ENCODE measurements at places on chromosomes 1 and 21.

- no peak for DNase-seq
Measured at GRCh38 chr1:41240781-41241353, 1.2 kb downstream of the SCMH1 start.

GRCh38 chr1:33424205-33424604, 6.7 kb downstream of the PHC2 start:
- DNase-seq, result no peak

GRCh38 chr1:5740865-5741860, 251.1 kb downstream of the NPHP4 start:
- no peak for DNase-seq

DNA sequence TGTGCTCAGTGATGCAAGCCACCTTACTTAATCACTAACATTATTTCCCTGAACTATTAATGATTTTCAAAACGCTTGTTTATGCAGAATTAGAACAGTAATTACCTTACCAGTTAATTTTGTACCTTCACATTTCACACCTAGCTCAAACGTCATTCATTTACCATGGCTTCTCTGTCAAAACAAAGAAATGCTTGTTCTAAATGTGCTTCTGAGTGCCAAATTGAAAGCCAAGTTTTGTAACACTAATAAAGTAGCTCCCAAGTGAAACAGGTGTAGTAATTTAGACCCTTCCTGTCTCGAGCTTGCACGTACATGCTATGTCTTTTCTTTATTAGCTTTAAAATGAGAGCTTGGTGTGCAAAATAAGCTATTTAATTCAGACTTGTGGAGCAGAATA, 533.7 kb upstream of the PKN2 start:
- DNase-seq, result no peak

DNA sequence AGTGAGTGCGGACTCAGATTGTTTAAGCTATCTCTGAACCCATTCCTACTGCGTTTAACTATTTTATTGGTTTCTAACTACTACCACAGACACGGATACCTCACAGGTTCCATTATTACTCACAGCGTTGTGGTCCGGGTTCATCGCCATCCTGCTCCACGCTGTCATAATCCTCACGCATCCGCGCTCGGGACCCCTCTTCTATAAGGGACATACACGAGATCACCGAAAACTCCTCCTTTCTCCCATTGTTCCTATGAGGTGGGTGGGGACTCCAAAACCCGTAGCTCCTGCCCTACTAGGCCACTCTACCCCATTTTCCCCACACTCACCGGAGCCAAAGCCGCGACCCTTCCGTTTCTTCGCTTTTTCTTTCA, 610 bp downstream of the RBM8A start:
- no peak for DNase-seq

- no peak for DNase-seq
Measured at GRCh38 chr1:189675712-189676244, 801.9 kb downstream of the BRINP3 start.

- no peak for DNase-seq
Measured at GRCh38 chr21:26003404-26003803, 167.2 kb downstream of the APP start.
